Tibial nerve (tissue), 4 donors: ENCODE measurements at places on chromosomes 5 and 9. TPM values are rescaled to one million over a fixed set of nuclear protein-coding genes. Genes with fewer than 3 reads are reported as not detected.

SLC46A2 gene
- total RNA-seq, result 1.8 TPM

LHX6 gene
- 8.0 TPM for total RNA-seq

OR1J2 gene
- total RNA-seq, result not detected

PCDHB1 gene
- total RNA-seq, result not detected

SCGB3A2 gene
- not detected for total RNA-seq

F12 gene
- total RNA-seq, result not detected

LCN1 gene
- not detected for total RNA-seq

NAIP gene
- total RNA-seq, result 35.0 TPM

DNA sequence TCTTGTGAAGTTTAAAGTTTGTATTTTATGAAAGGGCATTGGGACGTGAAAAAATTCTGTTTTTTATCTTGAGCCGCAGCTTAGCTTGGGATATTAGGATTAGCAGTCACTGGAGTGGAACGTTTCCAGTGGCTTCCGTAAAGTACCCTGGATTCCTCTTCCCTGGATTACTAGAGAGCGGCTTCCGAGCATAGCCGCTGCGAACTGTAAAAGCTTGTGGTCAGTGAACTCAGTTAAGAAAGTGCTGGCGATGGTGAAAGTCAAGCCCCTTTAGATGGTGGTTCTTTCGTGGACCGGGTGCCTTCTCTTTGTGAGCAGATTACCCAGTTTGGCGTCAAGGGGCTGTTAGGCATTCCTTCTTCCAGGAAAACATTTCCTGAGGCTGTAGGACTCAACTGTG lies 168.1 kb downstream of the KDM4C start:
- no peaks in the 10 kb centered on the region for H3K36me3 ChIP-seq
- no peak overlapping the region for H3K4me3 ChIP-seq
- no peak for DNase-seq
- H3K4me1 ChIP-seq, result peaks cover 25% of the 10 kb centered on the region
- H3K27ac ChIP-seq, result no peak overlapping the region
- no peaks in the 10 kb centered on the region for H3K27me3 ChIP-seq

DNA sequence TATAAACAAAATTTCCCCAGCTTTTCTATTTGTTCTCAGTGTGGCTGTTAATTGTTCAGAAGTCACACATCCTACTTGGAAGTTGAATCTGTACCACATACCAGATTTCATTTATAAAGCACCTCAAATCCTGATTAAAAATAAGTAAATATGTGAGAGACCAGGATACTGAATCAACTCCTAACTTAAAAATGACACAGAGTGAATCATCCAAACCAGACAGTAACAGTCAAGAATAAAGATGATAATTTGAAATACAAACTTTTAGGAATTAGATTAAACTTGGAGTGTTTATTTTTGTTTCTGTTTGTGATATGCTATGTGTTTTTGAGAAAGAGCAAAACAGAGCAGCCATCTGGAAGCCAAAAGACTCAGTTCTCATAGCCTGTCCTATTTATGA lies 633.2 kb upstream of the RORB start:
- H3K4me3 ChIP-seq, result no peak overlapping the region
- H3K27me3 ChIP-seq, result no peaks in the 10 kb centered on the region
- no peak overlapping the region for H3K27ac ChIP-seq

- H3K27me3 ChIP-seq, result no peaks in the 10 kb centered on the region
- no peak overlapping the region for H3K27ac ChIP-seq
- no peaks in the 10 kb centered on the region for H3K36me3 ChIP-seq
- H3K4me3 ChIP-seq, result no peak overlapping the region
- DNase-seq, result no peak
Observed at GRCh38 chr9:16823906-16824305, 46.6 kb downstream of the BNC2 start.

DNA sequence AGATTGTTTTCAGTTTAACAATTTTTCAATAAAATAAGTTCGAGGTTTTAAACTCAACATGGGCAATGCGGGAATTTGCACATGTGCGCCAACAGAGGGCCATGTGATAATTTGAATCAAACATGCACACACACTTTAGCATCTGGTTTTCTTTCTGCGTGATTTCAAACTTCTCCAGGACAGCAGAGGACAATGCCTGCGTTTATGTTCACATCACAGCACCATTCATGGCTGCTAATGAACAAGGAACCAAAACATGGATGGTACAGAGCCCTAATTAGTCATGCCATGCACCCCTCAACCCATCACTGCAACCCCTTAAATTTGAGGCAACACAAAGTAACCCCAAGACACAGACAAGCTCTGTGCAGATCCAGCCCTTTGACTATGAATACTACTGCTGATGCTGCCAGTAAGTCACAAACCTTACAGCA lies 2.8 kb downstream of the SHC3 start:
- peaks cover 46% of the 10 kb centered on the region for H3K4me1 ChIP-seq
- H3K4me3 ChIP-seq, result no peak overlapping the region
- no peaks in the 10 kb centered on the region for H3K27me3 ChIP-seq
- H3K27ac ChIP-seq, result no peak overlapping the region
- no peak for DNase-seq

- no peak for DNase-seq
- H3K4me3 ChIP-seq, result no peak overlapping the region
- no peaks in the 10 kb centered on the region for H3K36me3 ChIP-seq
- no peaks in the 10 kb centered on the region for H3K27me3 ChIP-seq
- H3K27ac ChIP-seq, result no peak overlapping the region
Observed at GRCh38 chr5:175579742-175580432, 78.0 kb upstream of the HRH2 start.

DNA sequence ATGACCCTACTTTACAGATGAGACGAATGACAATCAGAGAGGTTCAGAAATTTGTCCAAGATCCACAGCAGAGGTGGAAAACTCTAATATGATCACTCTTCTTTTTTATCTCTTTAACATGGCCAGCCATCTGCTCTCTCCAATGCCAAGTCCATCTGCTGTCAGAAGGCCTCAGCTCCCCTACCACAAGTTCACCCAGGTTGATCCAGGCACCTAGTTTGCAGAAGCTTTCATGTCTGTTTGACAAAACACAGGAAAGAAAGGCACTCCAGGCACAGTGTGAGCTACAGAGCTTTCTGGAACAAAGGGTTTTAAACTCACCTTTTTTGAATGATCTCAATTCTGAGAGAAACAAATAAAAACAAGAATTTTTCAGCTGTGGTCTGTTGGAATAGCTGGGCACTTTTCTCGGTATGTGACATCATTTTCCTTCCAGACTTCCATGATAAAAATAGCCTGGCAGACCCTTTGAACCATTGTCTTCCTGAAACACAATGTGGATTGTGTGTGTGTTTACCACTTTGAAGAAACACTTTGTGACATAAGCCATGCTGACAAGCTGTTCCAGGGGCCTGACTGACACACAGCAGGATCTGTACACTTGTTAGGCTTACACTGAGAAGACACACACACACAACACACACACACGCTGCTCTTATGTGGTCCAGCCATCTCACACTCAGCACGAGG lies 214.3 kb downstream of the AGTPBP1 start:
- no peaks in the 10 kb centered on the region for H3K27me3 ChIP-seq
- H3K36me3 ChIP-seq, result no peaks in the 10 kb centered on the region
- no peaks in the 10 kb centered on the region for H3K4me1 ChIP-seq
- peak overlapping the region; percentile 39 for H3K27ac ChIP-seq
- H3K4me3 ChIP-seq, result no peak overlapping the region

GRCh38 chr5:10485142-10485795 lies 43.6 kb downstream of the ROPN1L start:
- no peak overlapping the region for H3K4me3 ChIP-seq
- peak; percentile 72 for DNase-seq
- H3K27me3 ChIP-seq, result no peaks in the 10 kb centered on the region
- peak overlapping the region; percentile 24 for H3K27ac ChIP-seq
- no peaks in the 10 kb centered on the region for H3K36me3 ChIP-seq

DNA sequence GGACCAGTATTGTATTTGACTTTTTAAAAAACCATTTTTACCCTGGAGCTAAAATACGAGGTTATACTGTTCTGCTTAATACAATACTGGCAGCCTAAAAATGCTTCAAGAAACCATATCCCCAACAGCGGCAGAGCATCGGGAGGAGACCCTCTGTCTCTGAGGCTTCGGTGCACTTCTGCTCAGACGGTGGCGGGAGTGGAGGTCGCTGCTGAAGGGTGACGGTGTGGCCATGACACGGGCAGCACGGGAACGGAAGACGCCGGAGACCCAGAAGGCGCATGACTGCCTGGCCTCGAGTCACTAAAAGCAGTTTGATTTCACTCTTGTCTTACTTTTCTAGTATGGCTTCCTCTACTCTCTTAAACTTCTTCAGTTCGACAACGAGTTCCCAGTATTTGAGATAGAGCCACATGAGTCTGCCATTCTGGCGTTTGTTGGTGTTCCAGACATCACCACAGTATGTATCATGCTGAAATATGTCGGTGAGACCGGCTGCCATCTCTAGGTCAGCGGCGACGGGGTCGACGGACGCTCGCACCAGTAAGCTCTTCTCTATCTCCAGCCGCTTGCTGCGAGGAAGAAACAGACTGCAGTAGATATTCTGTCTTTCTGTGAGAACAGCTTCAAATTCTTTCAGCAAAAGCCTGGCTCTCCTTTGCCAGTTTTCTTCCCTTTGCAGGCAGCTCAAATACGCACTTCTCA lies 12.8 kb downstream of the CCDC127 start:
- no peak overlapping the region for H3K27ac ChIP-seq
- H3K27me3 ChIP-seq, result no peaks in the 10 kb centered on the region
- no peak overlapping the region for H3K4me3 ChIP-seq
- DNase-seq, result no peak
- no peaks in the 10 kb centered on the region for H3K4me1 ChIP-seq

GRCh38 chr5:82656341-82656761 lies 378.2 kb upstream of the RPS23 start:
- DNase-seq, result no peak
- no peaks in the 10 kb centered on the region for H3K4me1 ChIP-seq
- H3K27me3 ChIP-seq, result no peaks in the 10 kb centered on the region
- H3K36me3 ChIP-seq, result no peaks in the 10 kb centered on the region
- H3K4me3 ChIP-seq, result no peak overlapping the region
- no peak overlapping the region for H3K27ac ChIP-seq

DNA sequence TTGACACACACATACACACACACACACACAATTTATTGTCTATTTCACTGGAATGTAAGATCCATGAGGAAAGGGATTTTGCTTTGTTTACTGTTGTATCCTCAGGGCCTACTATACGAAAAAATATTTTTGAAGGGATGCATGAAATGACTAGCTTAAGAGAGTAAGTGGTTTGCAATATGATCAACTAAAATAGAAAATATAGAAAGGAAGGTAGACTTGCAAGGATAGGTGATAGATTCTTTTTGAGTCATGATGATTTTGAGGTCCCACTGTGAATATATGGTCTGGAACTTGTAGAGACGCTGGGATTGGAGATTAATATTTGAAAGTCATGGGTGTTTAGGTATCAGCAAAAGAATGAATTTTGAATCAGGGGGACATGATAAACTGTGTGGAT lies 28.9 kb upstream of the OTULIN start:
- no peaks in the 10 kb centered on the region for H3K27me3 ChIP-seq
- H3K4me1 ChIP-seq, result no peaks in the 10 kb centered on the region
- no peak for DNase-seq
- H3K4me3 ChIP-seq, result no peak overlapping the region
- no peak overlapping the region for H3K27ac ChIP-seq
